ENCODE measurements at places on chromosomes 16 and 17.

GRCh38 chr16:8183176-8184099, 406.9 kb downstream of the TMEM114 start:
- DNase-seq, result no peak

DNA sequence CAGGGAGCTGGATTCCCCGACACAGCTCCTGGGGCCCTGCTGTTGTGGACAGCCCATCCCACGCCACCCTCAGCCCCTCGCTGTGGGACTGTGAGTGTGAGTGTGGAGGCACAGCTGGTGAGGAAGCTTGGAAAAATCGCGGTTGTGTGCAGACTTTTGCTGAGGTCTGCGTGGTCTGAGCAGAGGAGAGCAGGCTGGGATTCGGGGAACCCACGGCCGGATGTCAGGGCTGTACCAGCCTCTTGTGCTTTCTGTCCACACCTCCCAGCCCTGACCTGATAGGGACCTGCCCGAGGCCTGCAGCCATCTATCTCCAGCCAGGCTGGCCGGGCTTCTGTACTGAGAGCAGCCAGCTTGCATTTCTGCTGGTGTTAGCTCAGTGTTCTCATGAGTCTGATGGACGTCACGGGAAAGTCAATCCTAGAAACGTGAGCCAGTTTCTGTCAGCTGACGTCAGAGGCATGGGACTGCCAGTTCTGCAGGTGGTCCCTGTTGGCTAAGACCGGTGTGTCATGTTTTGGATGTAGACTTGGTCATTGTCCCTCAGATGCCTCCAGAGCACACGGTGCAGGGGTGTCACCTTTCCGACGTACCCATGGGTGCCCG, 72.8 kb upstream of the ZNF750 start:
- DNase-seq, result peak; percentile 22

- DNase-seq, result peak; percentile 98
These were observed 1.8 kb downstream of the NETO2 start for GRCh38 chr16:47141773-47142485.

- no peak for DNase-seq
These were observed 46.8 kb upstream of the DNAH9 start for GRCh38 chr17:11551442-11551841.

GRCh38 chr17:76707985-76708807, 2.6 kb downstream of the MXRA7 start:
- peak; percentile 47 for DNase-seq

- no peak for DNase-seq
These were observed 20.9 kb downstream of the AKTIP start for GRCh38 chr16:53482123-53482522.

Data from cerebellar cortex (tissue), 1 donor.